ENCODE measurements at places on chromosomes 11 and 22.

DNA sequence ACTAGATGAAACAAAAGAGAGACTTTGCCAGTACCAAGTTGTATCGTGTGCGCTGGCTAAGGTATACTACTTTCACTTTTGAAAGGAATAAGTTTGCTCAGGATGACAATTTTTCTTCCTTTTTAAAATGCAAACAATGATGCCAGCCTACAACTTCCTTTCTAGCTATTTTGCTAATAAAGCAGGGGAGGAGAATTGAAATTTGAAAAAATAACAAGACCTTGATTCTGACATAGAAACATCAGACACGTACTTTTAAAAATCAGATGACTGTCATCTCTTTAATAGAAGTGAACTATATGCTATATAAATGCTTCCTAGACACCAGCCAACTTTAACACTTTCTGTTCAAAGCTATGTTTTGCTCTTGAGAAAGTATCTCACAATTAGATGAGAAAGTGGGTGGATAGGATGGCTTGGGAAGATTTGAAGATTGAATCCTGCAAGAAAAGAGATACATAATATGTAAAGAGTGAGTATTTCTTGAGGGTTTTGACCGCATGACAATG, 41.7 kb upstream of the BLID start:
- DNase-seq = no peak

GRCh38 chr11:44611687-44612434, 46.4 kb downstream of the CD82 start:
- DNase-seq = peak; percentile 54

DNA sequence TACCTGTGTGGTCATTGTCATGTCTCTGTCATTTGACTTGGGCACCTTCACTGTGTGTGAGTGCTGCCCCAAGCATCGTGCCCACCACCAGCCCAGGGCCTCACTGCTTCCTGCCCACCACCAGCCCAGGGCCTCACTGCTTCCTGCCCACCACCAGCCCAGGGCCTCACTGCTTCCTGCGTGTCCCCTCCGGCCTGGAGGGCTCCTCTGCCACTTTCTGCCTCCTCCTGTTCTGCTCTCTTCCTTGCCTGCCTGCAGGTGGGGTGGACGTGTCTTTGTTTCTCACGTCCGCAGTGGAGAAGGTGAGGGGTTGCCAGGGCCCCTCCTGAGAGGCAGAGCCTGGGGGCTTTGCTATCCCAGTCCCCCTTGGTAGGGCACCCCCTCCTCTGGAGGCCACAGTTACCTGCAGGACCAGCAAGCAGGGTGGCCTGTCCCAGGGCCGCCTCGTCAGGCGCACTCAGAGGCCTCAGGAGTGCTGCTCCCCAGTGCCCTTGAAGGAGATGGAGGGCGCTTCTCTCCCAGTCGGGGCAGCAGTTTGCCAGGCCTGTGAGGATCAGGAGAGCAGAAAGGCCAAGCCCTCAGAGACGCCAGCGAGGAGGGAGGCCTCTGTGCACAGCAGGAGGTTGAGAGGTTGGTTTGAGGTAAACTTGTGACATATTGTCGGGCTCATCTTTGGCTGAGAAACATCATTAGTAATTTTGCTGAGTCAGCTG, 290.7 kb downstream of the TBC1D22A start:
- DNase-seq = no peak

- no peak for DNase-seq
These were observed 93.2 kb downstream of the PLEKHA7 start for GRCh38 chr11:16921019-16921418.

DNA sequence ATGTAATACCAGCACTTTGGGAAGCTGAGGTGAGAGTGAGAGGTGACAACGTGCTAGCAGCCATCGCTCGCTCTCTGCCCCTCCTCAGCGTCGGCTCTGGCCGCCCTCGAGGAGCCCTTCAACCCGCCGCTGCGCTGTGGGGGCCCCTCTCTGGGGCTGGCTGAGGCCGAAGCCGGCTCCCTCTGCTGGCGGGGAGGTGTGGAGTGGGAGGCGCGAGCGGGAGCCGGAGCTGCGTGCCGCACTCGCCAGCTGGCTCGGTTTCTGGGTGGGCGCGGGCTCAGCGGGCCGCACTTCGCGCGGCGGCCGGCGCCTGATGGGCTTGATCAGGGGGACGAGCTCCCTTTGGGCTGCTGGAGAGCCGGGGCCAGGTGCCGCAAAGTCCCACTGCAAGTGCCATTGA, 98.9 kb upstream of the UBASH3B start:
- no peak for DNase-seq

- peak; percentile 6 for DNase-seq
These were observed 22.6 kb downstream of the MOV10L1 start for GRCh38 chr22:50112151-50113118.

DNA sequence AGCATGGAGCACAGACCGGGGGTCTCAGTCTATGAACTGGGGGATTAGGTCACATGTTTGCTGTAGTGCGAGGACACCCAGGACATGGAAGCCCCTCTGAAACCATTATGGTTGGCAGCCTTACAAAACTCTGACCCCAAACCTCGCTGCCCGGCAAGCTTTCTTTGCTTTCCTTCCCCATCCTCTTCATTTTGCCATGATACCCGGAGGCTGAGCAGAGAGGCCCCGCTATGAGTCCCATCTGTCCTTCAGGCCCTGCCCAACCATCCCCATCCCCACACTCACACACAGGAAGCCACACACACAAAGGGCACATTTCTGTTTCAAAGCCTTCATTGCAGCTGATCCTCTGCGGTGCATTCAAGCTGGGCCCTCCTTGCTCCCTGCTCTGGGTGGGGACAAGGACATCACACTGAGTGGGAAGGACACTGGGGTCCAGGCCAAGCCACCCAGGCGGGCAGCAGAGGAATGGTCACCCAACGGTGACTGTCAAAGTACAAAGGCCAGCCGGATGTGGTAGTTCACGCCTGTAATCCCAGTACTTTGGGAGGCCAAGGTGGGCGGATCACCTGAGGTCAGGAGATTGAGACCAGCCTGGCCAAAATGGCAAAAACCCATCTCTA, 176.5 kb downstream of the CTTN start:
- DNase-seq = no peak

GRCh38 chr11:116918925-116919655, 81.7 kb upstream of the APOA1 start:
- DNase-seq = no peak

- DNase-seq = no peak
These were observed 2.4 kb upstream of the SSTR3 start for GRCh38 chr22:37214731-37215030.

GRCh38 chr11:12981676-12982522, 27.2 kb upstream of the RASSF10 start:
- DNase-seq = no peak

- DNase-seq = no peak
These were observed 942.3 kb downstream of the BRD1 start for GRCh38 chr22:48885271-48885918.

- DNase-seq = no peak
These were observed 4.7 kb downstream of the TCIRG1 start for GRCh38 chr11:68043349-68044144.

- DNase-seq = no peak
These were observed 1.2 kb downstream of the SERGEF start for GRCh38 chr11:18011633-18012032.

DNA sequence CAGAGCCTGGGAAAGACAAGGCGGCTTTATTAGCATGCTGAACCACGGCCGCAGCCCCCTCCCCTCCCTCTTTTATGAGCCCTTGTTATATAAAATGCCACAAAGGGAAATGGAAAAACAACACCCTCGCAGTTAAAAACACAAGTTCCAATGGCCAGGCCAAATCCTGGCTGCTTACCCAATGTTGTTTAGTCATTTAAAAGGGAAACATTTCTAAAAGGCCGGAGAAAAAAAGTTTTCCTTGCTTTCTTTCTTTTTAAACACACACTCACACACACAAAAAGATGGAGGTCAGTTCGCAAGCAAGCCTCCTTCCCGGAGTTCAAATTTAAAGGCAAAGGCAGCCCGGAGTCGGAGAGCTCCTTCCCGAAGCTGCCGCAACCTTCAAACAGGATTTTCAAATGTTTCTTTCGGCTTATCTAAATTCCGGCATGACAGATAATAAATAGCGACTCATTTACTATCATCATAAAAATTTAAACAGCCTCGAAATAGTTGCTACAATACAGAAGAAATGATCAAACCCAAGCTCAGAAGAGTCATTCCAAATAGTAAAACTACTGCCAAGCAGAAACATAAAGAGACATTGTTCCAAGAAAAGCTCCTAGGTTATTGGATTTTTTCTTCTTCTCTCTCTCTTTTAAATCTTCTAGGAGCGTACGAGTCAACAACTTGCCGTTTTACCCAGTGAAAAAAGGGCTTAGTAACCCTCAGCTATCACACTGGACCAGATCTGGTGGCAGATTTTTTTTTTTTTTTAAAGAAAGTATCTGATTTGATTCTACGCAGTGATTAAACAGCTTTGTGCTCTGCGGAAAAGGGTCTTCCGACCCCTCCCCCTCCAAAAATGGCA, 3.5 kb downstream of the PHF21B start:
- no peak for DNase-seq

- no peak for DNase-seq
These were observed 68.7 kb downstream of the CCDC81 start for GRCh38 chr11:86443415-86443814.
